ENCODE measurements at places on chromosomes 12 and 14.

DNA sequence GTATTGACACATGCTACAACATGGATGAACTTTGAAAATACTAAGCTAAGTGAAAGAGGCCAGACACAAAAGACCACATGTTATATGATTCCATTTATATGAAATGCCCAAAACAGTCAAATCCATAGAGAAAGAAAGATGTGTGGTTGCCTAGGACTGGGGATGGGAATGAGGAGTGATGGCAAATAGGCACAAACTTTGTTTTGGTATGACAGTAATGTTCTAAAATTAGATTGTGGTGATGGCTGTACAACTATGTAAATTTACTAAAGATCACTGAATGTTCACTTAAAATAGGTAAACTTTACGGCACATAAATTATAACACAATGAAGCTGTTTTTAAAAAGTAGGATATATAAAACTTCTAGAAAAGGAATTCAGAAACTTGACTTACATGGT is 41.7 kb downstream of the PPP1R13B start:
- DNase-seq = no peak

GRCh38 chr14:39025250-39025809 is 77.7 kb downstream of the SEC23A start:
- DNase-seq = no peak

DNA sequence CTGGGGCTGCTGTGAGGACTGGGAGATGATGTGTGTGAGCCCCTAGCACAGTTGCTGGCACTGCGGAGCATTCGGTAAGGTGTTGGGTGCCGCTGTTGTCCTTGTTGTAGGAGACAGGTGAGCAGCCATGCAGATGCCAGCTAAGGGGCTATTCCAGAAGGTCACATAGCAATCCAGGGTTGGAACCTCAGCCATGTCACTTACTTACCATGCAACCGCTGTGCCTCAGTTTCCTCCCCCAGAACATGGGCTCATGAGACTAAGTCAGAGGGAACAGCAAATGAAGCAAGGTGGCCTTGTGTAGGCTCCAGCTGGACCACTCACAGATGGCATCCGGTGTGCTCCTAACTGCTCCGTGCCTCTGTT is 13.2 kb downstream of the DTX1 start:
- DNase-seq = no peak

DNA sequence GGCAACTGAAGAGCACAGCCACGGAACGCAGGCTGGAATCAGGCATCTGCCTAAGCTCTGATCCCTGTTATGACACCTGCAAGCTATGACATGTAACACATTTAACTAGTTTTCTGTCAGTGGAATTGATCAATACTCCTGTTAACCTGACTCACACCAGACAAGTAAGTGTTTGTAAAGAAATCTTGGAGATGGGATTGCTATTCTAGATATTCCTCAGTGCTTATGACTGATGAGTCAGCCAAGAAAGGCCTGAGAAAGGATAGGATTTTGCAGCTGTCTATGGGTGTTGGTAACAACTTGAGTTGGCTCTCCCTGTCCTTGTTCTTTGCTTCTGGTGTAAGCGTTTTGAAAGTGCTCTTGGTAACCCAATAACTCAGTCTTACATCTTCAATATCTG is 110.5 kb downstream of the GPR135 start:
- no peak for DNase-seq

DNA sequence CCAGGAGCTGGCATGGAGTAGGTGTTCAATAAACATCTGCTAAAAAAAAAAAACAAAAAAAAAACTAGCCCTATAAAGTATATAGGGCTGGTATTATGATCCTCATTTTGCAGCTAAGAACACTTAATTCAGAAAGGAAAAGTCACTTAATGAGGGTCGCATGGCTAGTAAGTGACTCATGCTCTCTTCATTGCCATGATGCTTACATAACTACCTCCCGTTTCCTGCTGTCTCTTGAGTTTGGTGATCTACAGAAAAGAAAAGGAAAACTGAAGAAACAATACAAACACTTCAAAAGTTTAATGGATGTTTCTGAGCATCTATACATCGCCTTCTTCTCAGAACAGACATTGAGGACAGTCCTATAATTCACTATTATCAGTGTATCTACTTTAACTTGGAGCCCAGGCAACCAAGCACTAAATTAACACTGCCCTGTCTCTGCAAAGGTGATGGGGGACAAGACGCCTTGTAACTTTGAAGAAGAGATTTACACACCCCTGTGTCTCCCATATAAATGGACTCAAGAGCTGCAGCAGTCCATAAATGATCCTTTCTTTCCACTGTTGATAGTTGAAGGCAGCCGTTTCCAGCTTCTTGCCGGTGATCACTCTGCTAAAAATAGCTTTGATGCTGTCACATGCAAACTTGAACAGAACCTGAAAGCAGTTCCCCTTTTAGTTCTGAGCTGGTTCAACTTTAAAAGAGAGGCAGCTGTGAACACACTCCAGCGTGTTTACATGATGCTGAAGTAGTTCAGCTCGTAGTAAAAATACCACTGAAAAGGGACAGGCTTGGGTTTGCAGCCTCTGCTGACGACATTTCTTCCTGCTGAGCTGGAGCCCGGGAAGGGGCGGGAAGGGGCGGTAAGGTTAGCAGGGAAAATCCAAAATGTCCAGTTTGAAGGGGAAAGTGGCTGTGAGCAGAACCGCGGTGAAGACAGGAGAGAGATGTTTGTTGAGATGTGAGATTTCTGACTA is 113.3 kb downstream of the FOXN3 start:
- peak; percentile 83 for DNase-seq

GRCh38 chr12:53414756-53415417 is 8.8 kb upstream of the AMHR2 start:
- DNase-seq = no peak
